A549 treated with CpdA at 1 μM for 4 hours (cell line): ENCODE measurements at places on chromosomes 3 and 15. TPM values are rescaled to one million over a fixed set of nuclear protein-coding genes. Genes with fewer than 3 reads are reported as not detected.

Gene FSTL1
- total RNA-seq: 56.5 to 90.5 TPM (median 70.8 TPM) in 5 replicates

Gene MITF
- total RNA-seq: 7.2 to 10.4 TPM (median 7.3 TPM) in 5 replicates

Gene PRC1
- 189 to 274 TPM (median 209 TPM) in 5 replicates for total RNA-seq

Gene CDCP1
- total RNA-seq: 13.6 to 18.8 TPM (median 15.7 TPM) in 5 replicates

Gene GPR176
- total RNA-seq: 11.0 to 13.9 TPM (median 11.3 TPM) in 5 replicates
